MV-4-11 (cell line): ENCODE measurements at places on chromosomes 2 and 18.

- DNase-seq, result no peak
Measured at GRCh38 chr2:160125828-160126227, 63.4 kb upstream of the PLA2R1 start.

DNA sequence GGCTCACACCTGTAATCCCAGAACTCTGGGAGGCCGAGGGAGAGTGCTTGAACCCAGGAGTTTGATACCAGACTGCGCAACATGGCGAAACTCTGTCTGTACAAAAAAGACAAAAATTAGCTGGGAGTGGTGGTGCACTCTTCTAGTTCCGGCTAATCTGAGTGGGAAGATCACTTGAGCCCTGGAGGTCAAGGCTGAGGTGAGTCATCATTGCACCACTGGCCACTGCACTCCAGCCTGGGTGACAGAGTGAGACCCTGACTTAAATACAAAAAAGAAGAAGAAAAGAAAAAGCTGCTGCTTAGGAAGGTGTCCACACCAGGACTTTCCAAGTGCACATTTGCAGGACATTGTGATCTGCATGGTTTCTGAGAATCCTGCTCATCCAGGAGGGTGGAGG, 16.4 kb downstream of the SKOR2 start:
- DNase-seq, result no peak

GRCh38 chr2:181566334-181567032, 90.4 kb downstream of the CERKL start:
- no peak for DNase-seq

- DNase-seq, result peak; percentile 34
Measured at GRCh38 chr2:239114616-239115265, 266.9 kb downstream of the TWIST2 start.

GRCh38 chr2:30778611-30779010, 28.6 kb downstream of the CAPN13 start:
- DNase-seq, result no peak

DNA sequence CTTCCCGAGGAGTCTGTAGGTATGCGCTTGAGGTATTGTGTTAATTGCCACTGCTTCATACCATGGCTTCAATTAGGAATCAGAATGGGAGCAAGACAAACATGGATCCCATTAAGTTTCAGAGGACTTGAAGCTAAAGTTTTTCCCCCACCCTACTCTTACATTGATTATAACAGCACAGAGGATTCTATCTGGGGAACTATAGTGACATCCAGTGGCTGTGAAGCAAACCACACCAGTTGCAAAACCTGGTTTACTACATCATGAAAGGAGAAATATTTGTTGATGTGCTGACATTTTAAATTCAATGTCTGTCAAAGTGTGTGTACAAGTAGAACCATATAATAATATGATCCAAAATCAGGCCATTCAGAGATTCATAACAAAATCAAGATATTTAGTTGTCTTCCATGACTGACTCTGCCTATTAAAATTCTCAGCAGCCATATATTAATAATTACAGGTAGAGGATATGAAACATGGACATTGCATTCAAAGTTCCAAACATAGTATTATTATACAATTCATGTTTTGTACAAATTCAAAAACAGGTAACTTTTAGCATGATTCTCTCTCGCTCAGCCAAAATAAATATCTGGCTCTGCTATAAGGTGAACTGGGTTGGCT, 82.9 kb downstream of the GRB14 start:
- DNase-seq, result no peak

GRCh38 chr2:122329278-122329677, 573.8 kb downstream of the TSN start:
- no peak for DNase-seq

DNA sequence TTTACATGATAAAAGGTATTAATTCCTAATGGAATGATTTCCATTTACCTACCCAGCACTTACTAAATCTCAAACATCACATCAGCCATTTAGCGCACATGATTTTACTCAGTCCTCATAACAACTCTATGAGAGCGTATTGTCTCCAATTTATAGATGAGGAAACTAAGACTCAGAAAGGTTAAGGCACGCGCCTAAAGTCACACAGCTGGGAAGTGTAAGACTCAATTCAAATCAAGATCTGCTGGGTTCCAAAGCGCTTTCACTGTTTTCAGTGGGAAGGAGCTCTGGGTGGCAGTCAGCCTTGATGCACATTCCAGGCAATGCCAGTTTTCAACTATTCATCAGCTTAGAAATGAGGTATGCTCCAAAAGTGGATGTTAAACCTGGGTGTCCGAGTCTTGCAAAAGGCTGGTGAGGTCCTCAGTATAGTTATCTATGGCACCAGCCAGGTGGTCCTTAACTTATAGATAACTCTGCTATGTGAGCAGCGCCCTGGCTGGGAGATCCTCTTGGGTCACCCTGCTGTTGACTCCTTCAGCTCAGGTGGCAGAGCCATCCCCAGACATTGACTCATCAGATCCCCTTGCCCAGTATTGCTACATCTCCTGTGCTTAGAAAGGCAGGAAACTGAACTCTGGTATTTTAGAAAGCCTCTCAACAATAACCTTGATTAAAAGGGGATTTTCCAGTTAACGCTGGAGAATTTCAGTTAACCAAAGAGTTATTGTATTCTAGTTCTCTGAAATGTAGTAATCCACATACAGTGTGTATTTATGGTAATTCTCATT, 47.1 kb downstream of the SLC4A1AP start:
- no peak for DNase-seq

DNA sequence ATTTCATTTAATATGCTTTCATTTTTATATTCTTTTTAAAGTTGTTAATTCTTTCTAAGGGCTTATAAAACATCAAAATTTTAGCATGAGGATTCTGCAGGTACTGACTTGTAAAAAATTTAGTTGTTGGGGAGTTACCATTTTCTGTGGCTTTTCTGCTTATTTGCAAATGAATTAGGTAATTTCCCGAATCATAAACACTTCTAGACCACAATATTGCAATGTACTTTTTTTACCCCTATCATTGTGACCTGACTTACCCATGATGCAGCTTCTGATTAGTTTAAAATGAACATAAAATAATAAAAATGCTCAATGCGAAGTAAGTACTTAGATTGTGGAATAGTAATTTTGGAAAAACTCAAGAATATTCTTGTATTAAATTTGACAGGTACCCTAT, 11.4 kb downstream of the ARL6IP6 start:
- no peak for DNase-seq

GRCh38 chr18:10461989-10462388, 7.6 kb downstream of the APCDD1 start:
- no peak for DNase-seq

DNA sequence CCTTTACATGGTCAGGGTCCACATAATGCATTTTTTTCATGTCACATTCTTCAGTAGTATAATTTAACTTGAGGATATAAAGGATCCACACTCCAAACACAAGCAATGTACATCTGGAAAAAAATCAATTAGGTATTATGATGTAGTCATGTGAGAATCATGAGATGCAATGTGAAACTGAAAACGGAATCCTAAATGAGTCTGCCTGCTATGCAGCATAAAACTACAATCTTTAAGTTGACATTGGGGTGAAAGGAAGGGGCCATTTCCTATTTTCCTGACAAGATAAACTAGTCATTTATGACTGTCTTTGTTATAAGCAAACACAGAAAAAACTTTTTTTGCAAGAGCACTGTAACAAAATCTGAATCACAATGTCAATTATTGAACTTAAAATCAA, 27.6 kb downstream of the ST3GAL5 start:
- peak; percentile 78 for DNase-seq

GRCh38 chr2:229273006-229273722, 2.1 kb upstream of the PID1 start:
- DNase-seq, result no peak

GRCh38 chr2:54570925-54571694, 115.0 kb downstream of the SPTBN1 start:
- DNase-seq, result peak; percentile 93

DNA sequence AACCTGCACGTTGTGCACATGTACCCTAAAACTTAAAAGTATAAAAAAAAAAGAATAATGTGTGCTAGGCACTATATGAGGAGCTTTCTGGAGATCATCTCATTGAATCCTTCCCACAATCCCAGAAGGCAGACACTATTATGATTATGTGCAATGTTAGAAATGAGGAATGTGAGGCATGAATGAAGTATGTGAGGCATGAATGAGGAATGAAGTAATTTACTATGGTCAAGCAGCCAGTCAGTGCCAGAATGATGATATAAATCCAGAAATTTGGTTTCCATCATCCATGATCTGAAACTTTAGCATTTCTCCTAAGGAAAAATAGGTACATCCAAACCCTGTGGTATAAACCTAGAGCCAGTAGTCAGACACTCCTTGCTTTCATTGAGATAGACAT, 42.0 kb downstream of the CCDC148 start:
- DNase-seq, result no peak

GRCh38 chr18:46433121-46433826, 223.7 kb downstream of the LOXHD1 start:
- no peak for DNase-seq

- no peak for DNase-seq
Measured at GRCh38 chr2:47735136-47735869, 47.6 kb upstream of the MSH6 start.

- DNase-seq, result no peak
Measured at GRCh38 chr2:148529745-148530144, 114.8 kb upstream of the EPC2 start.

GRCh38 chr2:54947646-54948045, 102.6 kb downstream of the RTN4 start:
- no peak for DNase-seq

DNA sequence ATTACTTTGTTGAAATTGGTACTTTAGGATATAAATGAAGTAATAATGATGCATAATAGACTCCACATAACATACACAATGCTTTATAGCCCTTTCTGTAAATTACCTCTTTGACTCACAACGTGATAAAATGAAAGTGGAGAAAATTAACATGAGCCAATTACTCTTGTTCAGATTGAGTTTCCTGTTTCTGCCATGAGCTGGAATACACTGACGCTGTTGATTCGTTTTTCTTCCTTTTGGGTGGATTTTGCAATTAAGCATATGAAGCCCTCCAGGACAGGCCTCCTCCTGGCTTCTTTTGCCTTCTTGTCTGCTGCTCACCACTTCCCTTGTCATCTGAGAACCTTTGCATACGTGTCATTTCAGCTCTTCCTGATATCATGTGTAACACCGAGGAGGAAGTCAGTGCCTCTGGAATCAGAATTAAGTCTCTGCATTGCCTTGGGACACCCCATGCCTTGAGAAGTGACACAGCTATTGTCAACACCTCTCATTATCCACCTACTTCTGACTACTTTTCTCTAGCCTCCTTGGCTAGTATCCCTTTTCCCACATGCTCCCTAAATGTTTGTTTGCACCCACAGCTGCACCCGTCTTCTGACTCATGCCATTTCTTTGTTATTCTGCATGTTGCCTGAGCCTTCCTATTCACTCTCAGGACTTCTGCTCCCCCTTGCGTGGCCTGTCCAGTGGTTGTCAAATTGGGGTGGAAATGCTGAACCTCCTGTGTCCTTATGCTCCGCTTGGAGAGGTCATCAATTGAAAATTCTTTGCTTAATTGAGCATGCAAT, 134.1 kb downstream of the FMNL2 start:
- peak; percentile 67 for DNase-seq

DNA sequence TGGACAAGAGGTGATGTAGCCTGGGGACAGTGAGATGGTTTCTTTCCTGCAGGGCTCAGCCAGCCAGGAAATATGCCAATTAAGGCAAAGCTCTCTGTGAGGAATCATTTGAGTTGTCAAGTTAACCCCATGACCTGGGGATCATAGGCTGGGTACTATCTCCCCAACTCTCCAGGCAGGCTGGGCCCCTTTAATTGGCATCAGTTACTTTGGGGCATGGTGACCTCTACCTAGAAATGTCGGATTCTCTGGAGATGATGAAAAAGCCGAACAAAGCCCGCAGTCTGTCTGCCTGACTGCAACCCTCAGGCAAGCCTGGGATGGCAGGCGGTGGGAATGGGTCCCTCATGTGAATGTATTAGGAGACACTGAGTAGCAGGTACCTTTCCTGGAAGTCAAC, 193.5 kb upstream of the SMAD2 start:
- DNase-seq, result no peak
